ENCODE measurements at places on chromosomes 3 and 15.

GRCh38 chr3:71372911-71373637 is 210.5 kb downstream of the FOXP1 start:
- DNase-seq = peak; percentile 47

DNA sequence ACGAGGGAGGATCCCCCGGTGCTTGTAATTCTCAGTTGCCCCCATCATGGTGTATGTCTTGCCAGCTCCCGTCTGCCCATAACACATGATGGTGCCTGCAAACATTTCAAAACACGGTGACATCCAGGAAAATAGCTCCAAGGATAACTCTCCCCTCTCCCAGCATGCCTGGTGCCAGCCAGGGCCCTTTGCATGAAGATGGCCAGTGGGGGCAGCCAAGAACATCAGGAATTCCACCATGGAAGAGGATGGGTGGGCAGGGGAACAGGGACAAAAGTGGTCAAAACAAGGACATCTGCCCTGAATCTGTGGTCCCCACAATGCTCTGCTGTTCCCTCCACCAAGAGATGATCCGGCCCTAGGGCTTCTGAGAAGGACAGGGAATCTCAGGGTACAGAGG is 9.0 kb downstream of the KIF9 start:
- no peak for DNase-seq

DNA sequence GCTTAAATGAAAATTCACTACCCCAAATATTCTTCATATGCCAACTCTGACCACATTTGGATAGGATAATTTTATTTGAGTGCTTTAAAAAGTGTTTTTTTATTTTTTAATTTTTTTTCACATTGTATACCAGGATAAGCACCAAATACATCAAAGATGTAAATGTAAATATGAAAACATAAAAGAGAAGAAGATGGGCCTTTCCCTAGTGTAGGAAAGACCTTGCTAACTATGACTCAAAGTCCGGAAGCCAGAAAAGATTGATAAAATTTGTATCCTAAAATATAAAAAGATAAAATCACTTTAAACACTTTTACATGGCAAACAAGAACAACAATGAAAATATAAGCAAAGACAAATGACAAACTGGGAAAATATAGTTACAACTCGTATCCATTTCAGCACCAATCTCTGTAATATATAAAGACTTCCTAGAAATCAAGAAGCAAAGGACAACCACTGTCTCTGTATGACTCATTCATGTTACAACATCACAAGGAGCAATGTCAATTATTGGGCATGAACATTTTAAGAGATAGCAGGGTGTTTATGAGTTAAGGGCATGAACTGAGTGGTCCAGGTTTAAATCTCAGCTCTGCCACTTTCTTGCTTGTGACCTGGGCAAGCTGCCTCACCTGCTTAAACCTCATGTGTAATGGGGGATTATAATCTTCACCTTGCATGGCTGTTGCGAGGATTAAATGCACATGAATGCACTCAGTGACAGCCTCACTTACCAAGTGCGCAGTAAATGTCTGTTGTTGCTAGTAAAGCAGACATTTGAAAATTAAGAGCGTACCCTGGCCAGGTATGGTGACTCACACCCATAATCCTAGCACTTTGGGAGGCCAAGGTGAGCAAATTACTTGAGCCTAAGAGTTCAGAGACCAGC is 25.3 kb upstream of the ARHGEF3 start:
- no peak for DNase-seq

GRCh38 chr3:174466471-174467054 is 392.6 kb upstream of the NAALADL2 start:
- no peak for DNase-seq

- no peak for DNase-seq
Measured at GRCh38 chr15:67161412-67161811, 93.0 kb downstream of the AAGAB start.

- DNase-seq = no peak
Measured at GRCh38 chr3:98172621-98173020, 6.1 kb downstream of the OR5H15 start.

DNA sequence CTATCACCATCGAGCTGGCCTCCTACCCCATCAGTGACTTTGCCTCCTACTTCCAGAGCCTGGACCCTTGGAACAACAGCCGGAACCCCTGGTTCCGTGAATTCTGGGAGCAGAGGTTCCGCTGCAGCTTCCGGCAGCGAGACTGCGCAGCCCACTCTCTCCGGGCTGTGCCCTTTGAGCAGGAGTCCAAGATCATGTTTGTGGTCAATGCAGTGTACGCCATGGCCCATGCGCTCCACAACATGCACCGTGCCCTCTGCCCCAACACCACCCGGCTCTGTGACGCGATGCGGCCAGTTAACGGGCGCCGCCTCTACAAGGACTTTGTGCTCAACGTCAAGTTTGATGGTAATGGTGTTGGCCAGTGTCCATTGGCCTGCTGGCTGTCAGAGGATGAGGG is 6.1 kb downstream of the GRM2 start:
- peak; percentile 3 for DNase-seq

DNA sequence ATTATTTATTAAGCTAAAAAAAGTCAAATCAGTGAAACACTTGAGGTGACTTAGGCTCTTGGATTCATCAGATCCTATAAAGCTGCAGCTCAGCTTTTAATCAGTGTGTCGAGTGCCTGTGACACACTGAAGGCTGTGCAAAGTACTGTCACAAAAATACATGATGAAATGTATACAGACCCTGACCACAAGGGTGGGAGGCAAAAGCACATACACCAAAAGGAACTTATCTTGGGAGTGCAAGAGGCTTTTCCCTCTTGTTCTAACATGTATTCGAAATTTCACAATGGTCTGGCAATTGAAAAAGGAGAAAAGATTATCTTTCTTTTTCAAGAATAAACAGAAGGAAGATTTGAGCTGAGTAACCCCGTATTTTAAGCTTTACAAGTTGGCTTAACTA is 35.9 kb downstream of the VGLL4 start:
- no peak for DNase-seq

- no peak for DNase-seq
Measured at GRCh38 chr3:73018790-73019441, 22.3 kb downstream of the PPP4R2 start.

DNA sequence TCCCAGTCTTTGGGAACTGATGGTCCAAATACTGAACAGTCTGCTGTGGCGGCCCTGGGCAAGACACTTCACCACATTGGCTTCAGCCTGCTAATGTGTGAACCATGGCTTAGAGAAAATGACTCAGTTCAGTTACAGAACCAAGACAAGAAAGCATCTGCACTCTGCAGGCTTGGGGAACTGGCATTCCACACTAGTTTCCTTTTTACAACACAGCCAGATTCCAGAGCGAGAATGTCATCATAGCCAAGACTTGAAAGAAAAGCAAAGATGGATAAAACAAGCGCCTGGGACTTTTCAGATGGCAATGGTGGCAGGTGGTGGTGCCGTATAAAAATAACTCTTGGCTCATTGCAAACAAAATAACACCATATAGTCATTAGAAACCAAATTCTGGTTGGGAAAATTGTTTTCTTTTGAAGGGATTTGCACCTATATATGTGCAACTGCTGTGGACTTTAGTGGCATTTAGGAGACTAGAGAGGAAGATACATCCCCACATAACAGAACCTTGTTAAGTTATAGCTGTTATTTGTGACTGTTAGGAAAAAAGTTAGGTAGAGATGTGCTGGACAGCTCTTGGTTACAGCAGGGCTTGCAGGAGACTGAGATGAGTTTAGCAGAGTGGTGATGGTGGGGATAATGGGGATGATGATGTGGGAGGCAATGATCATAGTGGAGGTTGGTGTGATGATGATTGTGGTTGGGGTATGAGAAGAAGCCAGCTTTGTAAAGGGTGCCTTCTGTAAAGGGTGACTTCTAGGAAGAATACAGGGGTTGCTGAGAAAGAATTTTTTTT is 273.6 kb downstream of the THRB start:
- DNase-seq = no peak

GRCh38 chr3:125140011-125140817 is 72.3 kb downstream of the SLC12A8 start:
- no peak for DNase-seq

GRCh38 chr3:183317271-183317670 is 64.2 kb downstream of the B3GNT5 start:
- no peak for DNase-seq

DNA sequence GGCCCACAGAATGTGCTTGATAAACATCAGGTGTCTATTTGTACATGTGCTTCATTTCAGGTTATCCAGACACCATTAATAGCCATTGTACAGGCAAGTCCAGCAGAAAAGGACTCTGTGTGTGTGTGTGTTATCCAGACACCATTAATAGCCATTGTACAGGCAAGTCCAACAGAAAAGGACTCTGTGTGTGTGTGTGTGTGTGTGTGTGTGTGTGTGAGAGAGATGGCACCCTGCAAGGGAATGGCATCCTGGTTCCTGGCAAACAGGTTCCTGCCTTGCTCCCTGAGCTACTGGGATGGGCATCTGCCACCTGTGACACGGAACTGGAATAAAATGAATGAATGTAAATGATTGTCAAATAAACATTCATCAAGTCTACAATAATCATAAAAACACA is 11.7 kb downstream of the SUCLG2 start:
- DNase-seq = no peak

GRCh38 chr15:61522411-61522810 is 293.3 kb upstream of the RORA start:
- no peak for DNase-seq

DNA sequence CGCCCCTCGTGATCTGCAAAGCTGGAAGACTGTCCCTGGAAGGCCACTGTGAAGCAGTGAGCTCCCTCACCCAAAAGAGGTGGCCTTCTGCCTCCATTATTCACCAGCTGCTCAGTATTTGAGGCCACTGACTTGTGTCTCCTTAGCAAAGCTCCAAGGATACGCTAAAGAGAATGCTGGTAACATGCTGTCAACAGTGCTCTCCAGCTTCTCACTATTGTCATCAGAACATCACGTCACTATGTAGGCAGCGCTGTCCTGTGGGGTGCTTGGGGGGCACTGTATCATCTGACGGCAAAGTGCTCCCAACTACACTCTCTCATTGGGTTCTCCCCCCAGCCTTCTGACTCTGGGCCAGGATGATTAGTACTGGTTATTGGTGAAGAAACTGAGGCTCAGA is 14.3 kb downstream of the ITIH4 start:
- DNase-seq = no peak

- DNase-seq = no peak
Measured at GRCh38 chr3:99498550-99499234, 139.7 kb upstream of the COL8A1 start.

GRCh38 chr15:32738666-32739065 is 20.9 kb downstream of the GREM1 start:
- DNase-seq = no peak

DNA sequence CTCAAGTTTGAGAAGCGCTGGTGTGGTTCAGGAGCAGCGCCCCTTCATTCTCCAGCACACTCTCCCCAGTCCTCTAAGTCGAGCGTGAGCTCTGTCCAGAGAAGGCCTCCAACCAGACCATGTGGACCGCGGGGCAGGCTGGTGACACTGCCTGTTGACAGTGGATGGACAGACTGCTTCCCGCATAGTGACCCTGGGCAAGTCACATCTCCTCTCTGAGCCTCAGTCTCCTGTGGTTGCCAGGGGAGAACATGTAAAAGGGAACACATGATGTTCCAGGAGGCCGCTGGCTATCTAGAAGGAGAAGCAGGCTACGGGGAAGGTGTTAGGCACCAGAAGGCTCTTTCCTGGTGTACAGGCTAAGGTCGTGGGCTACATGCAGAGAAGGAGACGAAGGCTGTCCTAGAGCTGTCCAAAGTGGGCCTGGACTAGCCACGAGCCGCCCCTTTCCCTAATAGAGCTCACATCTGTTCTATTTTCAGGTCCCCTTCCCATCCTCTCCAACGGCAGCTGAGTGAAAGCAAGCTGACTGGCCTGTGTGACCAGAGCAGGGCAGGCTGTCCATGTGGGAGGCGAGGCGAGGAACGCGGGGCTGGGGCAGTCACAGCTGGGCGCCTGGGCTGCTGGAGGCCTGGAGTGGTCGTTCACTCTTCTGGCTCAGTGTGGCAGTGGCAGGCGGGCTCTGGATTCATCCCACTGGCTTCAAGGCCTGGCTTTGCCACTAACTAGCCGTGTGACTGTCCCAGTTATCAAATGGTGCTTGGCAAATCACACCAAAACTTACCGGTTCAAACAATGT is 11.1 kb downstream of the ISG20 start:
- DNase-seq = no peak

GRCh38 chr15:66752078-66752477 is 50.0 kb downstream of the SMAD6 start:
- DNase-seq = no peak

DNA sequence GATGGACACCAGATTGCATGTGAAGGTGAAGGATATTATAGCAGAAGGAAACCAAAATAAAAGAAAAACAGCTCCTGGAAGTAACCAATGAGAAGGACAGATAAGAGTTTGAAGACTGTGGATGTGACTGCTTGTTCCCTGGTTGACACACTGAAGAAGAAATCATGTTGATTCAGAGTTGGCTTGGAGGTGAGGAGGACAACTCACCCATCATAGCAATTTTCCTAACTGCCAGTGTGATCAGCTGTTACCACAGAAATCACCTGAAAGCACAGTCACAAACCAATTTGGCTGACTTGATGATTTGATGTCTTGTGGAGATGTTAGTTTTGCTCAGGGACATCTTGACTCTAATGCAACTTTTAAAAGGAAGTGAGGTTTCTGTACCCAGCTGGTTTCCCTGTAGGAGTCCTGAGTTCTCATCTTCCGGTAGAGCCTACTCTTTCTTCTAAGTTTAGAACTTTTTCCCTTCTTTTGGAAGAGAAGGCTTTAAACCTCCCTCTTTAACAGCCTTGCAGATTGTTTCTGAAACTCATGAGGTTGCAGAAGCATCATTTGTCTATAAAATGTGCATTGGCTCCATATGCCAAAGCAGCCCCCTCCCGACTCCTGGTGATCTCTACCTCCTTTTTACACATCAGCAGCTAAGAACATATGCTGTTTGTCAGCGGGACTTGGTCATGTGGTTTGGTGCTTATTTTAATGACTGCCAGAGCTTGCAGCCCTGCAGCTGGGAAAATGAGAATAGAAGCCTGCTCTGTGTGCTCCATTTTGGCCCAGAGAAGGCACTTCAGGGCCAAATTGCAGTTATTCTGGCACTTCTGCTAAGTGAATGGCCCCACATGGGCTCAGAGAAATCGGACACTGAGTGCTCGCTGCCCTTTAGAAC is 10.3 kb downstream of the ATG7 start:
- DNase-seq = no peak

GRCh38 chr3:14246414-14246813 is 67.8 kb downstream of the LSM3 start:
- no peak for DNase-seq

DNA sequence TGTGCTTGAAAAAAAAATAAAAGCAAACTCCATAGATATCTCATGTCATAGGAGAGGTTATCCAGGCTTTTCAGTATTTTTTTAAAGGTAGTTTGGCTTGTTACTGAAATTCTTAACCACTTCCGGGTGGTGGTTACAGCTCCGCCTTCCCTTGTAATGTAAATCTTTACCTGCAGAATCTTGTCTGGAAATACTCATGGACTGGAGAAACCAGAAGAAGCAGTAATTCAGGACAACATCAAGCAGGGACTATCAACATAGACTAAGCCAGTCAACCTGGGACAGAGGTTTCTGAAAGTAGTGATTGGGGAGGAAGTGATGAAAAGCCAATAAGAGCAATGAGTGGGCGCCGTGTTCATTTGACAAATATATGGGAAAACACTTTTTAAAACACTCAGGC is 78.9 kb upstream of the SKOR1 start:
- peak; percentile 35 for DNase-seq

All from activated naive CD4-positive, alpha-beta T cell treated with anti-CD3 and anti-CD28 coated beads, Interleukin-2, amount 10 ng/mL, durations not matched to agents 7 days and 5 days (primary cell).